Ovary (tissue), 10 donors: ENCODE measurements at places on chromosomes 7 and 10. TPM values are rescaled to one million over a fixed set of nuclear protein-coding genes. Genes with fewer than 3 reads are reported as not detected.

Gene GDF2
- not detected for total RNA-seq

Gene DENND11
- 11.7 TPM for total RNA-seq

Gene GPAM
- total RNA-seq = 6.2 TPM

Gene SPDYE3
- not detected for total RNA-seq

Gene TMEM243
- 23.4 TPM for total RNA-seq

Gene NMT2
- total RNA-seq = 28.0 TPM

Gene ADARB2
- total RNA-seq = not detected

Gene VPS50
- 24.0 TPM for total RNA-seq

DNA sequence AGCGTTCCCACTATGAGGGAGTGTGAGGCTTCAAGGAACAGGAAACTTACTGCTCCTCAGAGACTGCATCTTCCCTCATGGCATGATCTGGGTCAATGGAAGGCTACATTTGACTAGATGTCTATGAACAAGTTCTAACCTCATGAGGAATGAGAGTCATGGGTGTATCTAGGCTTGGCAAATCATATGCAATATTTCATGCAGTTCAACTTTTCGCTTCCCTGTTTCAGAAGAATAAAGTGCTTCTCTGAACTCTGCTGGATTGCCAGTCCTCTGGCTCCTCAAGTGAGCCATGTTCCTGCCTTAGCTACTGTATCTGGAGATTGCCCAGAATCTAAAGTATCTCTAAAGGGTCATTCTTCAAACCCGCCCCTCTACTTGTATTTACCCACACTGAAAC is 54.3 kb upstream of the SEMA3A start:
- no peak overlapping the region for H3K27ac ChIP-seq
- no peak for DNase-seq
- no peaks in the 10 kb centered on the region for H3K27me3 ChIP-seq
- H3K4me1 ChIP-seq = no peaks in the 10 kb centered on the region

DNA sequence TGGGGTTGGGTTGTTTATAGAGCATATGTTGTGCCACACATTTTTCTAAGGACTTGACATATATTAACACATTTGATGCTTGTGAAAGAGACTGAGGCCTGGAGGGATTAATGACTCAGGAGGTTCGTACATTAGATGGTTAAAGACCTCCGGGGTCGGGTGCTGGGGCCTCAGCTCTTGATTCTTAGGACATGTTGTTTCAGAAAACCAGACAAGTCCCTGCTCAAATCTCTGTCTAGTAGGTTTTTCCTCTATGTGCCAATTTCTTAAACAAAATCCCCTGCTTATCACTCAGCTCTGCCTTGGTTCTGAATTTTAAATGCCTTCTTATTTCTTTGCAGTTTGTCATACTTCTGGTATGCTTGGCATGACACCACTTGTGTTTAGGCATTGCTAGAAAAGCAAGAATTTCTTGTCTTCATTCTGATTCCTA is 5.8 kb downstream of the UPP1 start:
- H3K27ac ChIP-seq = no peak overlapping the region
- H3K27me3 ChIP-seq = no peaks in the 10 kb centered on the region
- H3K4me3 ChIP-seq = no peak overlapping the region
- DNase-seq = no peak
- H3K4me1 ChIP-seq = no peaks in the 10 kb centered on the region
- no peaks in the 10 kb centered on the region for H3K36me3 ChIP-seq

DNA sequence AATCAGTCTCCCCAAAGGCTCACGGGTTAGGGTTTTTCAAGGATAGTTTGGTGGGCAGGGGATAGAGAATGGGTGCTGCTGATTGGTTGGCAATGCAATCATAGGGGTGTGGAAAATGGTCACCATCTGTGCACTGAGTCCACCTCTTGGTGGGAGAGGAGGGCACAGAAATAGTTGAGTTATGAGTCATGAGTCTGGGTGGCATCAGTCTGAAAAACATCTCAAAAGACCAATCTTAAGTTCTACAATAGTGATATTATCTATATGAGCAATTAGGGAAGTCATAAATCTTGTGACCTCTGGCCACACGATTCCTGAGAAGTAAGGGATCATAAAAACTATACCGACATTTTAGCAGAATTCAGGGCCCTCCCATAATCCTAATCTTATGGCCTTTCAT is 62.7 kb downstream of the LGI1 start:
- no peak overlapping the region for H3K27ac ChIP-seq
- DNase-seq = no peak
- no peak overlapping the region for H3K4me3 ChIP-seq
- H3K4me1 ChIP-seq = no peaks in the 10 kb centered on the region

DNA sequence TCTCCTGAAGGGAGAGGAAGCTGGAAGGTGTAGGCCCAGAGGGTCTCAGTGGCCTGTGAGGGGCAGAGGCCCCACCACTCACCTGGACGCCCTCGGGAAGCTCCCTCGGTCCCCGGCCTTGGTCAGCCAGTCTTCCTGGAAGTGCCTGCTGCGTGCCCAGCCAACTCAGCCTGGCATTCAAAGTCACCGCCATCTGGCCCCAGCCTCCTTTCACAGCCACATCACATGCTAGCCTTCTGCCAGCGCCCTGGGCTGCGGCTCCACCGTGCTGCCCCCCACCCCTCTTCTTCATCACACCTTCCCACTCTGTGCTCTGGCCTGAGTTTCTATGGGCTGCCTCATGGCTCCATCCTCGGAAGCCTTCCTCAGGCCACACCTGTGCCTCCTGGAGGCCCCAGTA is 98.0 kb downstream of the ZMIZ1 start:
- no peak for DNase-seq
- peaks cover 32% of the 10 kb centered on the region for H3K4me1 ChIP-seq
- H3K4me3 ChIP-seq = no peak overlapping the region

DNA sequence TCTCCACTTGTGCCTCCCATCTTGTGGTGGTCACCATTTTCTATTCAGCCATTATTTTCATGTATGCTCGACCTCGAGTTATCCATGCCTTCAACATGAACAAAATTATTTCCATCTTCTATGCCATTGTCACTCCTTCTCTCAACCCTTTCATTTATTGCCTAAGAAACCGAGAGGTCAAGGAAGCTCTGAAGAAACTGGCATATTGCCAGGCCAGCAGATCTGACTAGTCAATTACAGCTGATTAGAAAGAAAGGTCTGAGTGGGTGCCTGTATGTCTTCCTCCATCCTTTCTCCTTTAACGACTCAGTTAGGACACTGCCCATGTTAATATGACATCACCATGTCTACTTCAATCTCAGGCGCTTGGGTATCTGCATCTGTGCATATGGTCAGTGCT is 4.6 kb downstream of the OR6B1 start:
- no peak overlapping the region for H3K27ac ChIP-seq
- DNase-seq = no peak

- H3K4me1 ChIP-seq = no peaks in the 10 kb centered on the region
- no peaks in the 10 kb centered on the region for H3K27me3 ChIP-seq
- no peaks in the 10 kb centered on the region for H3K36me3 ChIP-seq
- no peak overlapping the region for H3K4me3 ChIP-seq
These were observed 47.4 kb downstream of the PPP1R17 start for GRCh38 chr7:31734456-31734855.

DNA sequence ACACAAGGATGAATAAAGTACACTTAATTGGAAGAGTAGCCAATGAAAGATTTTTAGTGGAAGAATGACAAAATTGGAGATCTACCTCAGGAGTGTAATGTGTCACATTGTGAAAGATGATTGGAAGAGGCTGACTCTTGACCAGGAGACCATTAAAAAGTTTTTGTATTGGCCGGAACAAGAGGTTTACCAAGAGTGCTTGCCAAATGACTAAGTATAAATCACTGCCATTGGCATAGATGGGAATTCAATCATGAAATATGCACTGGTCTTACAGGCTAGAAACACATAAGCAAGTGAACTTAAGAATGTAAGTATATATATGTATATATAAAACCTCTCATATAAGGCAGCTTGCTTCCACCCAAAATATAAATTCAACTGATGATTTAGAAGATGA is 58.7 kb upstream of the TFEC start:
- H3K27ac ChIP-seq = no peak overlapping the region
- no peaks in the 10 kb centered on the region for H3K4me1 ChIP-seq
- no peak overlapping the region for H3K4me3 ChIP-seq
- no peaks in the 10 kb centered on the region for H3K27me3 ChIP-seq
- no peaks in the 10 kb centered on the region for H3K36me3 ChIP-seq

DNA sequence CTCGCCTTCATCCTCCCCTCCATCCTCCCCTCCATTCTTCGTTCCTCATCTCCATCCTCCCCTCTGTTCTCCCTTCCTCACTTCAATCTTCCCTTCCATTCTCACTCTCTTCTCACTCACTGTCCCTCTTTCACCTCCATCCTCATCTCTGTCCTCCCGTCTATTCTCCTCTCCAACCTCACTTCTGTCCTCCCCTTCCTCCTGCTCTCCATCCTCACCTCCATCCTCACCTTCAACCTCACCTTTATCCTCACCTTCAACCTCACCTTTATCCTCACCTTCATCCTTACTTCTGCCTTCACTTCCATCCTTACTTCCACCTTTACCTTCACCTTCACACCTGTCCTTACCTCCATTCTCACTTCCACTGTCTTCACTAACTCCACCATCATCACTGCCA is 11.3 kb upstream of the RABGEF1 start:
- DNase-seq = no peak
- H3K4me3 ChIP-seq = no peak overlapping the region
- H3K27ac ChIP-seq = no peak overlapping the region
- H3K36me3 ChIP-seq = no peaks in the 10 kb centered on the region
- H3K4me1 ChIP-seq = peaks cover 3% of the 10 kb centered on the region

DNA sequence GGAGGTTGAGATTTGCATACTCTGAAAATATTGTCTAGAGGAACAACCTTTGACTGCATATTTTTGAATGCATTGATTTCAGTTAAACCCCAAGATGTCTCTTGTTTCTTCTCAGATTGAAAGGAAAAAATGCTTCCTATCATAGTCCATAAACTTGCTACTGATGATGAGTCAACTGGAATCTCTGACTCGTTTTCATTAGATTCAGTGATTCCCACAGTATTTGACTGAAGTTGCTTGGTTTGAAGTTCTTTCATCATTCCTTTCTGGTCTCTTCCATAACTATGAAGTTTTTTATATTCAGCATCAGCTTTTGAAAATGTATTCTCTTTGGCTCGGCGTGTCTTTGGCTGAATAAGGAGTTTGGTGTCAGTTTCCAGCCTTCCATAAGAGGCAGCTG is 10.7 kb downstream of the PEX1 start:
- no peak overlapping the region for H3K27ac ChIP-seq
- H3K4me1 ChIP-seq = no peaks in the 10 kb centered on the region
- no peak for DNase-seq
- no peaks in the 10 kb centered on the region for H3K36me3 ChIP-seq
- H3K27me3 ChIP-seq = no peaks in the 10 kb centered on the region

- DNase-seq = no peak
- H3K4me3 ChIP-seq = no peak overlapping the region
- no peaks in the 10 kb centered on the region for H3K36me3 ChIP-seq
- H3K27ac ChIP-seq = no peak overlapping the region
- H3K27me3 ChIP-seq = no peaks in the 10 kb centered on the region
These were observed 8.2 kb downstream of the TRA2A start for GRCh38 chr7:23523486-23524075.

- DNase-seq = no peak
- H3K27me3 ChIP-seq = no peaks in the 10 kb centered on the region
- no peaks in the 10 kb centered on the region for H3K36me3 ChIP-seq
- H3K27ac ChIP-seq = no peak overlapping the region
- peaks cover 2% of the 10 kb centered on the region for H3K4me1 ChIP-seq
These were observed 44.0 kb downstream of the TMEM26 start for GRCh38 chr10:61409157-61409556.

- H3K27me3 ChIP-seq = no peaks in the 10 kb centered on the region
- no peaks in the 10 kb centered on the region for H3K4me1 ChIP-seq
These were observed 171.0 kb upstream of the SHH start for GRCh38 chr7:155983176-155983815.

GRCh38 chr10:56181607-56182006 is 179.5 kb downstream of the ZWINT start:
- H3K36me3 ChIP-seq = no peaks in the 10 kb centered on the region
- H3K27me3 ChIP-seq = no peaks in the 10 kb centered on the region
- no peak for DNase-seq
- H3K27ac ChIP-seq = no peak overlapping the region
- H3K4me3 ChIP-seq = no peak overlapping the region

DNA sequence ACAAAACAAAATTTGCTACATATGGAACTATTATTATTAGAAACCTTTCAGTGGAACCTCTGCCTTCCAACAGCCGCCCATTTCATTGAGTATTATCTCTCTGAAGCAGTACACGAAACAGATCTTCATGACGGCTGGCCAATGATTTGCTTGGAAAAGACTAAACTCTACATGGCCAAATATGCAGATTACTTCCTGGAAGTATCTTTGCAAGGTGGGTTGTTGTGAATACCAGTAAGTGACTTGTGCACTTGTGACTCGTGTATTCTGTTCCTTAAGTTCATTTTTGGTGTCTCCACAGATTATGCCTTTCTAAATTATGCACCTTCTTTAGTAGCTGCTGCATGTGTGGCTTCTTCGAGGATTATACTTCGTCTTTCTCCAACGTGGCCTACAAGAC is 13.4 kb downstream of the CCNJ start:
- no peak overlapping the region for H3K4me3 ChIP-seq
- H3K27ac ChIP-seq = no peak overlapping the region
- no peaks in the 10 kb centered on the region for H3K27me3 ChIP-seq
- H3K36me3 ChIP-seq = no peaks in the 10 kb centered on the region

DNA sequence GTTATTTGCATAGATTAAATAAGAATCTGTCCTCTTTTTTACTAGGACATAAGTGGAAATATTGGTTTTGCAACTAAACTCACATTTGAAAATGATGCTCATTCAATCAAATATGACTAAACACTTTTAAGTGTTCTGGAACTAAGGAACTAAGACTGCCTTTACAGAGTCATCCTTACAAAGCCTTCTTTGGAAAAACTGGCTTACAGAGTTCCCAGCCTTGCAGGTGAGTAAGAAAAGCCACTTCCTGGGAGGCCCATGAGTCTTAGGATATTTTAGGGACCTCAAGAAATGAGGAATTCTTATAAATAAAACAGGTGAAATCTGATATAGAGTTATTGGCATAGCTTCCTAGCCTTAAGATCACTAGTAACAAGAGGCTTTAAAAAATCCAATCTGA is 135.5 kb downstream of the ALOX5 start:
- DNase-seq = no peak
- no peaks in the 10 kb centered on the region for H3K36me3 ChIP-seq
- H3K27ac ChIP-seq = no peak overlapping the region
- H3K4me1 ChIP-seq = no peaks in the 10 kb centered on the region

- H3K27ac ChIP-seq = no peak overlapping the region
- no peak for DNase-seq
- H3K4me1 ChIP-seq = no peaks in the 10 kb centered on the region
- H3K4me3 ChIP-seq = no peak overlapping the region
- no peaks in the 10 kb centered on the region for H3K27me3 ChIP-seq
These were observed 476.1 kb downstream of the IPMK start for GRCh38 chr10:57791546-57791945.

- H3K4me1 ChIP-seq = no peaks in the 10 kb centered on the region
- H3K4me3 ChIP-seq = no peak overlapping the region
- DNase-seq = no peak
- no peaks in the 10 kb centered on the region for H3K36me3 ChIP-seq
- H3K27me3 ChIP-seq = no peaks in the 10 kb centered on the region
These were observed 3.6 kb downstream of the BHLHA15 start for GRCh38 chr7:98214811-98215321.

- no peak overlapping the region for H3K27ac ChIP-seq
- no peaks in the 10 kb centered on the region for H3K4me1 ChIP-seq
- H3K27me3 ChIP-seq = no peaks in the 10 kb centered on the region
- no peak for DNase-seq
These were observed 120.8 kb downstream of the NRCAM start for GRCh38 chr7:108335269-108335918.

GRCh38 chr10:97596101-97597082 is 6.9 kb downstream of the C10orf62 start:
- H3K27me3 ChIP-seq = no peaks in the 10 kb centered on the region
- no peak for DNase-seq
- no peaks in the 10 kb centered on the region for H3K36me3 ChIP-seq
- no peak overlapping the region for H3K27ac ChIP-seq
